ENCODE measurements at places on chromosomes 6 and 20.

- no peak for DNase-seq
Measured at GRCh38 chr6:73610444-73611275, 43.1 kb downstream of the SLC17A5 start.

DNA sequence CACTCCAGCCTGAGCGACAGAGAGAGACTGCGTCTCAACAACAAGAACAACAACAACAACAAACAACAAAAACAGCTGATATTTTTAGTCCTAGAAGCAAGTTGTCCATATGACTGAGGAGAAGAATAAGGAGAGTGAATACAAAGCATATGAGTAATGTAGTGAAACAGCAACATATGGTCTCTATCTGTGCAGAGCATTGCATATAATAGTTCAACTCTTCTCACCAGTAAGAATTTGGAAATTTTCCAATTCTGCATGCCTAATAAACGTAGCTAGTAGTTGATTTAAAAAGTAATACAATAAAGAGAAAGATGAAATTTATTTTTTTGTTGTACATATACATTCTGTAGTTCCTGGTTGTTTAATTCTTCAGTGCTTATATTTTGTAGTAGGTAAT, 129.7 kb upstream of the FAM83B start:
- no peak for DNase-seq

DNA sequence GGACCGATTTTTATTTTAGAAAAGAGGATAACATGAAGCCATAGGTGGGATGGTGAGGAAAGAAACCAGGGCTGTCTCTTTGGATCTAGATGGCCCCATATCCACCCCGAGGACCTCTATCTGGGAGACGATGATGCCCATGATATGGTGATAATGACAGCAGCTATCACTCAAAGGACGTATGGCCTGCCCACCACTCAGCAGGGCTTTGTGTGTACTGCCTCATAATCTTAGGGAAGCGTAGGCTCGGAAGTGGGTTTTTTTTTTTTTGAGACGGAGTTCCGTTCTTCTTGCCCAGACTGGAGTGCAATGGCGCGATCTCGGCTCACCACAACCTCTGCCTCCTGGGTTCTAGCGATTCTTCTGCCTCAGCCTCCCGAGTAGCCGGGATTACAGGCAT, 8.2 kb upstream of the TAF8 start:
- no peak for DNase-seq

DNA sequence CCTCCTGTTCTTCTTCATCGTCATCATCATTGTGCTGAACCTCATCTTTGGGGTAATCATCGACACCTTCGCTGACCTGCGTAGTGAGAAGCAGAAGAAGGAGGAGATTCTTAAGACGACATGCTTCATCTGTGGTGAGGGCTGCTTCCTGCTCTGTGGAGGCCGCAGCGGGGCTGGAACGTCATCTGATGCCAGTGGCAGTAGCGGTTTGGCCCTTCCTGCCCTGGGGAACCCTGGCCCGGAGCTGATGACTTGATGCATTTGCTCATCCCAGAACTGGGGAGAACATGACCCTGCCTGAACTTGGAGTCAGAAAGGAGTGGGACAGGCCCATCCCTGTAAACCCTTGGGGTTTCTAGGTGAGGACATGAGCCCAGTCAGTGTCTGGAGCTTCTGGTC, 18.7 kb downstream of the UQCC2 start:
- DNase-seq, result no peak

DNA sequence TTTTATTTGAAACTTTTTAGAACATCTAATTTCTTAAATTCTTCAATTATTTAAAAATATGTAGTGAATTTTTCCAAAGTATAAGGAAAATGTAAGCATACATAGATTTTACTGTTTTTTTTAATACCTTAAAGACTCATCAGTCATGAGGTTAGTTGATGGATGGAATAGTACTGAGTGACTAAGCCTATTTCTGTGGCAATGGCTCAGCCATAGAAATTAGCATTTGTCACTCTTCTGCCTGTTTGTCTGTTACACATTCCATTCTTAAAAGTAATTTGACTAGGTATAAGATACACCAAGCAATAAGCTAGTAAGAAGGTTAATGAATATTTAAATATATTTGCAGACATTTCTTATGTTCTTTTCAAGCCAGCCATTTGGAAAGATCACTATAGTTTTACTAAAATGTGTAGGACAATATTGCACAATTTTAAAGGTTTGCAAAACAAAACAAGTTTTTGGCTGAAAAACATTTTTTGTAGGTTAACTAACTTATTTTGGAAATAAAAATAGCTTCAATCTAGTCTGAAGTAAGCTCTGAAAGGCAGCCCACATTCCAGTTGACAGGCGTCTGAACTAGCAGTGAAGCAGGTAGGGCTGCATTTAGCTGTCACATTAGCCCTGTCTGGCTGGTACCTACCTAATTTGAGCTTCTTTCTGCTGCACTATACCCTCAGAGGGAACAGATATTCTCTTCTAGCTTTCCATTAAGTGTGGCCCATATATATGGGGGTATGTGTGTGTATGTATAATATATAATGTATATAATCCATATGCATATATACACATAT, 385.7 kb downstream of the GRIK2 start:
- no peak for DNase-seq

DNA sequence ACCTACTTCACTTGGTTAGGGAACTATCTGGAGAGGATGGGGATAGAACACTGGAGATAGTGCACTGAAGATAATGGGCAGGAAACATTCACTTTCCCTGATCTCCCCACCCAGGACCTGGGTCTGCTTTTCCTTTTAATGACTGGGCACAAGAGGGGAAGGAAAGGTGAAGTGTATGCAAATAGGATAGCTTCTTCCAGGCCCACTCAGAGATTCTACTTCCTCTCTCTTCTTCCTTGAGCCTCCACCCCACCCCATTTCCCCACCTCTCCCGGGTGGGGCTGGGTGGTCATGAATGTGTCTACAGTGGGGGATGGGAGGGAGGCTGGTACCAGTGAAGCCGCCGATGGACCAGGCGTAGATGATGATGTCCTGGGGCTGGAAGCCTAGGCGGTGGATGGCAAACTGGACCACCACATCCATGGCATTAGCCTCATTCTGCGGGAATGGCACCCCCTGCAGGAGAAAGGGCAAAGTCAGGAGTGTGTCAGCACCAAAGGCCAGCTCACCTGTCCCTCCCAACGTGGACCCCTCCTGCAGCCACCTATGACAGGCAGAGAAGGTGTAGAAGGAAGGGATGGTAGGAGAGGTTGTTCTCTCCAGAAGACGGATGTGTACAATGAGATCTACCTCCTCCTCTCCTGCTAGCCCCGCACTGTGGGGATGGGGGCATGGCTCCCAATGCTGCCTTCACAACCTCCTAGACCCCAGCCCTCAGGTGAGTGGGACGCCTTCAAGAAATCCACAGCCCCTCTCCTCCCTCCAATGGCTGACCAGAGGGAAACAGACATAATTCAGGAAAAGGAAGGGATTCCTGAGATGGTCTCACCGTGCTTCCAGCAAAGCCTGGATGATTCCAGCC, 8.6 kb upstream of the LY6G5C start:
- no peak for DNase-seq

DNA sequence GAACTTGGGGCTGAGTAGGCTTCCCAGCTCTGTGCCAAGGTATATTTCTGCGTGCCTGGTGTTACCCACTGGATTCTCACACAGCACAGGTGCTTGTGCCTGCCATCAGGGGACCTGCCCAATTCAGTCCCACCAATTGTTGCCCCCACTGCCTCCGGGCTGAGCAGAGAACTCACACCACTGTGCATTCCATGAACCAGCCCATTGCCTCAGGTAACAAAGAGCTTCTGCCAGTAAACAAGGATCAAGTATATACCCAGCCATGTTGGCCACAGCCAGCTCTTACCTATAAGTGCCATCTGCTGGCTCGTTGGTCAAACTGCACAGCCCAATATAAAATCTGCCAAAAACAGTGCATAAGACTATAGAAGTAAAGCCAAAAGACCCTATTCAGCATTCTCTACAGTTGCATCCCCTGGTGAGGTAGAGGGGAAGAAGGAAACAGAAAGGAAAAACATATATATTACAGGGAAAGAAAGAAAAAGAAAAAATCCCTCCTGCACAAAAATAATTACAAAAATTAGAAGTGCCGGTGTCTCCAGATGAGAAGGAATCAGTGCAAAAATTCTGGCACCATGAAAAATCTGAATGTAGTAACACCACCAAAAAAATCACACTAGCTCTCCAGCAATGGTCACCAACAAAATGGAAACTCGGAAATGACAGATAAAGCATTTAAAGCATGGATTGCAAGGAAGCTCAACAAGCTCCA, 241.4 kb downstream of the IBTK start:
- no peak for DNase-seq

- DNase-seq, result no peak
Measured at GRCh38 chr20:24963672-24964505, 14.8 kb downstream of the CST7 start.

DNA sequence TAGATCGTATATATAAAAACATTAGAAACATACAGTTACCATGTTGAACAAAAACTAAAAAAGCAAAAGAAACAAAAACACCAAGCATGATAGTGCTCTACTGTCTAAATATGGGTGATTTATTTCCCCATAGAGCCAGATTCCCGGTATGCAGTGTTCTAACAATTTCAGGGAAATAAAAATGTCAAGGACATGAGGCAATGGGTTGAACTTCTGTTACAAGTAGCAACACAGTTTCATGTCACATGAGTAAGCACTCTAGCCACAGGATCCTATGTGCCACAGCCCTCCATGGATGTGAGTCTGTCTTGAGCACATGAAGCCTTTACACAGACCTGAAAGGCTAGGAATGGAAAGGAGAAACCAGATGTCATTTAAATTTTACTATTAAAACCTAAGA, 96.0 kb downstream of the MAP3K5 start:
- DNase-seq, result no peak

GRCh38 chr20:56411759-56412472, at the start of gene CASS4:
TSS of gene CASS4 (plus strand) at chr20:56412260. CDS start at chr20:56412459, 199 bp downstream.
- no peak for DNase-seq

DNA sequence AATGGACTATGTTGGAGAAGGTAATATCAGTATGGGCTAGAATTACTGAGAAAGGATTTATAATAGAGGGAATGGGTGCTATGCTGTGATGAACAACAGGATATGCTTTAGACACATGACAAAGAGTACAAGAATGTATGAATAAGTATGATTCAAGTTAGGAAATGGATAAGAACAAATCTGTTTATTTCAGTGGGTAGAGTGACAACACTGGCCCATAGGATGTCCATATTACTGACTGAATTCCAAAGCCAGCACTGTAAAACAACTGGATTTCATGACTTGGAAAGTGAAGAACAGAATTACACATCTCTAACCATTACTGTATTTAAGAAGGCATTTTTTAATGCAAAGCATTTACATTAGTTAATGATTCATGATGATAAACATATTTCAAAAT, 35.9 kb downstream of the EPM2A start:
- no peak for DNase-seq

DNA sequence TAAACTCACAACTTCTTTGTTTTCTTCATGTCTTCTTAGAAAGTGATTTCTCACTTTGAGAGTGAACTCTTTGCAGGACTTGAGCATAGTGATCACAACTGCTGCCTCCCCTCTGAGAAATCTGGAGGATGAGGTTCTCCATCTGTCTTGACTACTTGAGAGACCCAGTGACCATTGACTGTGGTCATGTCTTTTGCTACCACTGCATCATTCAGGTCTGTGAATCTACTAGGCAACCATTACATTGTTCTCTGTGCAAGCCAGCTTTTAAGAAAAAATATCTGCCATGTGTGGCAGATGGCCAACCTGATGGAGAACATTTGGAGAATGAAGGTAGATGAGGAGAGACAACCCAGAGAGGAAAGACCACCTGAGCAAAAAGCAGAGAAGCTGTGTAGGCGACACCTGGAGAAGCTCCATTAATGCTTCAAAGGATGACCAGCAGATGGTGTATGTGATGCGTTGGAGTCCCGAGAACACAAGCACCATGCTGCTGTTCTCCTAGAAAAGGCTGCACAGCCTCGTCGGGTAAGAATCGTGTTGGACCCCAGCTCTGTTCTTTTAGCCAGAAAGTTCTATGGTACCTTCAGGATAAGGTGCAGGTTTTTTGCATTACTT, 25.1 kb upstream of the TRIM26 start:
- no peak for DNase-seq

DNA sequence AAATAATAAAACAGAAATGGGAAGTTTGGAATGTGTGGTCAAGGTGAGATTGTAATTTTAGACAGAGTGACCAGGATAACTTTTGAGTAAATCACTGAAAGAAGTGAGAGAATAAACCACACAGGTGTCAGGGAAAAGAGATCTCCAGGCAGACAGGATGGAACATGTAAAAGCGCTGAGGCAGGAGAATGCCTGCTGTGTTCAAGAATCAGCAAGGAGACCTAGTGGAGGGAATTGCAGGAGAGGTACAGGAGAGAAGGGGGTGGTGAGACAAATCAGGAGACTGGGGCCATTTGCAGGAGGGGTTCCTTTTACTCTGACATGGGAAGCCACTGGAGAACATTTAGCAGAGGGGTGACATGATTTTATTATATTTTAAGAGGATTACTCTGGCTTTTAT, 456.7 kb downstream of the NKAIN2 start:
- DNase-seq, result no peak

DNA sequence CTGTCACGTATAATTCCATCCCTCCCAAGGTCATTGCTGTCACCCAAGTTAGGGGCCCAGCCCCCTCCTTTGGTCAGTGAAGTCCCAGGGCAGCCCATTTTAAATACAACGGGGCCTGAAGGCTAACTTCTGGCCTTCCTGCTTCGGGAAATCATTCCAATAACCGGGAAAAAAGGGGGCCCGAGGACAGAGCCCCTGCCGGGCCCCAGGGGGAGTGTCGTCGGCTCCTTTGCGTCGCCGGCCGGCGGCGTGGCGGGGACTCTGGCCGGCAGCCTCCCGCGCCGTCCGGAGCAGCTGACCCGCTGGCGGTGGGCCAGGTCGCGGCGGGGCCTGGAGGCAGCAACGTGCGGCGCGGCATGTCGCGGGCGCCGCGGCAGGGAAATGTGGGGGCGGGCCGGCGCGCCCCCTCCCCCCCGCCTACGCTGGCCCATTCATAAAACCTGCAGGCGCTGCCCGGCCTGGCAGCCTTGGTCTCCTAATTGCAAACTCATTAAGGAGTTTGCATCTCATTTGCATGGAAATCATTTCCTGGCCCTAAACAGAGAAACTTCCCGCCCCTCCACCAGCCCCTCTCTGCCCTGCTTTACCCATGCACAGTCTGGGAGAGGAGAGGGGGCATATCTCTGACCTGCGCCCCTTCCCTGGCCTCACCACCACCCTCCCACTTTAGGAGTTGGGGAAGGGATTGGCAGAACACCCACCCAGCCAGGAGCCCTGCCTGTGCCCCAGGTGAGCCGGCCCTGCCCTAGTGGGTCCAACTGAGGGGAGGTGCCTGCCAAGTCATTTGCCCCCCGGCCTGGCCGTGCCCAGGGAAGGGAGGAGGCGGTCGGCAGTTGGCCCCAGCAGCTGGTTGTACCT, 50.7 kb downstream of the MRPL14 start:
- no peak for DNase-seq

DNA sequence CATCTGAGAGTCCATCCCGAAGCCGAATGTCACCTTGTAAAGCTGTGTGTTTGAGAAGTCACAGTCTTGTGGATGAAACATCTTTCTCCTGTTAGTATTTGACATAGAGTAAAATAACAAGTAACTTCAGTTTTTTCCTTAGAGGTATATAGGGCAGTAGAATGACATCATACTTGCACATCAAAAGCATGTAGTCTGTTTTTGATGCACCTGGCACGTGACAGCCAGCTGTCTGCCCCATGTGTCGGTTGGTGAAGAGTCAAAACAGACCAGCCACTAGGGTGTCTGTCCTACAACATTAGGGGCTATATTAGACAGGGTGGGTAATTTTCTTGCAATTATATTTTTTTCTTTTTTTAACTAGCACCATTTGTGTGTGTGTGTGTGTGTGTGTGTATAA, 70.2 kb downstream of the SNX9 start:
- DNase-seq, result peak; percentile 19

Measured in stimulated activated CD4-positive, alpha-beta T cell treated with anti-CD3 and anti-CD28 coated beads, Interleukin-1b, Interleukin-23, amount 100 ng/mL, for 1 hour (primary cell).